ENCODE measurements at places on chromosomes 5 and 9.

DNA sequence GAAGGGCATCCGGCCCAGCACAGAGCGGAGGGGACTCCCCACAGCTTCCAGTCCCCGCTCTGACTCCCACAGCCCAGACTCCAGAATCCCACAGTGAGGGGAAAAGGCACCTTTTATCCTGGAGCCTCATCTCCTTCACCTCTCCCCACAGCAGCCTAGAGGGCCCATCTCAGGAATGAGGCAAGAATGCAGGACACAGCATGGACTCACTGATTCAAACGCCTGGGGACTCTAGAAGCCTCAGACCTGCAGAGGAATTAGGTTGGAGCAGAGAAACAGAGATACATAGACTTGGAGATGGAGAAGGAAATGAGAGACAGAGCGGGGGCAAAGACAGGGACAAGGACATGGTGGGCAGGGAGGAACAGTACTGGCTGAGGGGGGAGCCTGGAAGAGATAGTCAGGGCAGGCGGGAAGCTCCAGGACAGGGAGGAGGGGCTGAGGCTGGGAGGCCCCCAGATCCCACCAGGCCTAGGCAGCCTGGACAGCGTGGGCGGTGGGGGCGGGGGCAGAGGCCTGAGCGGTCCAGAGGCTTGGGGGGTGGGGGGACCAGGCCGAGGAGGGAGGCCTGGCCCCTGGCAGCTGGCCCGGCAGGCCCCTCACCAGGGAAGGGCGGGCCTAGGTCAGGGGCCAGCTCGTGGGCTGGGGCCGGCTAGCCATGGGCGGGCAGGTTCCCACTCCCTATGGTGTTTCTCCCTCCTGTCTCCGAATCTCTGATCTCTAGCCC lies 15.8 kb downstream of the CNTFR start:
- DNase-seq: no peak

DNA sequence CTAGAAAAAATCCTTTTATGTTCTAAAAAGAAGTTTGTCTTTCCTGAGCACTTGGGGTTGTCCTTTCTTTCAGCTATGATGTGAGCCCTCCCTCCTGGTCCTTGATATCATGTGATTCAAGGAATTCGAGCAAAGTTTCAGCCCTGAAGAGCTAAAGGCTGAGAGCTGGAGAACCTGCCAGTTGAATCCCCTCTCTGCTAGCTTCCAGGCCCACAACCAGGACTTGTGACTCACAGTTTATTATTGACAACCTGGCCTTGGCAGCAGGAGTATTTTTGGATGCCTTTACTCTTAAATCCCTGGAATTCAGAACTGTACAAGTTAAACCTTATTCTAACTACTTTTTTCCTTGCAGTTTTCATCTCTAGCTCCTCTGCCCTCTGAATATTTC lies 182.8 kb downstream of the SPOCK1 start:
- no peak for DNase-seq

DNA sequence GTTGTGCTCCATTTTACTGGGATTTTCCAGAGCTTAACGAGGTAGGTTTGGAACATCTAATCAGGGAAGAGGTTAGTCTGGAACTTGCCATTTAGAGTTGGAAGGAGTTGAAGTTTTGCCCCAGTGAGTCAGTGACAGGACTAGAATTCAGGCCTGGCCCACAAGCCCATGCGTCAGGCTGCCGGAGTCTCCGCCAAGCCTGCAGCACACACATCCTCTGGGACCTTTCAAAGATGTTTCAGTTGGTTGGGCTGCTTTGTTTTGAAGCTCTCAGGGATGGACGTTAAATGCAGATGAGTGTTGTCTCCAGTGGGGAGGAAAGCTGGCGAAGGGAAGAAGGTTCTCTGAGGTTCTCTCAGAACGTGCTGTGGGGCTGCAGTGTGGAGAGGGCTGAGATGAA lies 147.0 kb downstream of the PSAT1 start:
- DNase-seq: no peak

DNA sequence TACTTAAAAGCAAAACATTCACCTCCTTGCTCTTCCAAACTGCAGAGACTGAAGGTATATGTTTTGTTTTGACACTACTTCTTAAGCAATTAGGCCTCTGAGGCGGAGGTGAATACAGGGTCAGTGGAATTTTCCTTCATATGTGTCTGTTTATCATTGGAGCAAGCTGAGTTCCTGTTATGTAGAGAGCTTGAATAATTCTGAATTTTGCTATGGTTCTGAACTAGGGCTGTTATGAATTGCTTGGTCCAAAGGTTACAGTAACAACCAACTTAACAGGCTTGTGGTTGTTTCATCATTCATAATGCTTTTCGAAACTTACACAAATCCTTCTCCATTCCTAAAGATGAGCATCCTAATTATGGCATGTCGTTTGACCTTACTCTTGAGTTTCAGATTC lies 444.6 kb upstream of the MEF2C start:
- no peak for DNase-seq

- DNase-seq: no peak
Measured at GRCh38 chr9:135021393-135021789, 66.1 kb upstream of the OLFM1 start.

DNA sequence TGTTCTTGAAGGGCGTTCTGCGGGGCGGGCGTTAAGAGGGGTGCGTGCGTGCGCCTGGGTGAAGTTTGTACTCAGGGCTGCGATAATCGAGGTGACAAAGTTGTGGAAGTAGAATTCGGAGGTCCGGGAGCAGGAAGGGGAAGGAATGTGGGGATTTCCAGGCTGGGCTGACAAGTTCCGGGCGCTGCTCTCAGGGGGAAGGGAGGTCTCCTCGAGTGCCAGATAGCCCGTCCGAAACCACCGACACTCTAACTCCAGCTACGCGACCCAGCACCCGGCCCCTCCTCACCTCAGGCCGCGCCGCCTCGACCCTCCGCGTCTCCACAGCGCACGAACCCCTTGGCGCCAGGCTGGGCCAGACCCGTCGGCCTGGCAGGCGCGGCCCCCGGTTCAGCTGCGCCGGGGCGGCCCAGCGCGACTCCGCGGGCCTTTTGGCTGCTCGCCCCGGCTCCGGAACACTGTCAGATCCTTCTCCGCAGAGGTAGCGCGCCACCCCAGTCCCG lies at the start of gene IL6ST:
TSS of gene IL6ST (minus strand) at position 469 of the 503 bp plus-strand sequence. CDS start 18,685 bp downstream, outside the sequence.
- peak; percentile 72 for DNase-seq
